NCI-H187 (cell line): ENCODE measurements at places on chromosomes 4 and X.

GRCh38 chrX:95076449-95076848 is 1402.4 kb downstream of the FAM133A start:
- DNase-seq = peak; percentile 2

DNA sequence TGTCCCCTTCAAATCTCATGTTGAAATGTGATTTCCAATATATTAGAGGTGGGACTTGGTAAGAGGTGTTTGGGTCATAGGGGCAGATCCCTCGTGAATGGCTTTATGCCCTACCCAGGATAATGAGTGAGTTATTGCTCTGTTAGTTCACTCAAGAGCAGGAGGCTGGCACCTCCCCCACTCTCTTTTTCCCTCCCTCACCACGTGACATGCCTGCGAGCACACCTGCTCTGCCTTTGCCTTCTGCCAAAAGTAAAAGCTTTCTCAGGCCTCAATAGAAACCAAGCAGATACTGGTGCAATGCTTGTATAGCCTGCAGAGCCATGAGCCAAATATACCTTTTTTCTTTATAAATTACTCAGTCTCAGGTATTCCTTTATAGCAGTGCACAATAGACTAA is 286.3 kb upstream of the UGT8 start:
- DNase-seq = peak; percentile 3

- DNase-seq = no peak
Observed at GRCh38 chrX:121114691-121115090, 67.3 kb downstream of the GLUD2 start.

- no peak for DNase-seq
Observed at GRCh38 chrX:106740193-106740780, 13.8 kb downstream of the RNF128 start.
